ENCODE measurements at places on chromosomes 7 and 10.

DNA sequence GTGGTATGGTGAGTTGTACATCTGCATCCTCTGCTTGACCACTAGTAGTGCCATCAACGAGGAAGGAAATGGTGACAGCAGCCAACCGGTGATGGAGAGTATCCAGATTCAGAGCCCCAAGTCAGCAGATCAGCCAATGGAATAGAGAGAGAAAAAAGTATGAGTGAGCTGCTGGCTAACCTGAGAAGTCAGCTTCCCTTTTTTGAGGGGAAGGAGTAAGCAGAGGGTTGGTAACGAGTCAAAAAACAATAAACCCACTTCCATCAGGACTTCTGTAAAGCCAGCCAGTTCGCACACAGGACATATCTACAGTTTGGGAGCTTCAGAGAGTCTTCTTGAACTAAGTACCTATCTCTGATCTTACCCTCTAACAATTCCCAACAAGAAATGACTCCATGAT lies 8.9 kb downstream of the SLC25A28 start:
- no peak for DNase-seq

- no peak for DNase-seq
Measured at GRCh38 chr10:119455609-119456434, 86.7 kb downstream of the RGS10 start.

DNA sequence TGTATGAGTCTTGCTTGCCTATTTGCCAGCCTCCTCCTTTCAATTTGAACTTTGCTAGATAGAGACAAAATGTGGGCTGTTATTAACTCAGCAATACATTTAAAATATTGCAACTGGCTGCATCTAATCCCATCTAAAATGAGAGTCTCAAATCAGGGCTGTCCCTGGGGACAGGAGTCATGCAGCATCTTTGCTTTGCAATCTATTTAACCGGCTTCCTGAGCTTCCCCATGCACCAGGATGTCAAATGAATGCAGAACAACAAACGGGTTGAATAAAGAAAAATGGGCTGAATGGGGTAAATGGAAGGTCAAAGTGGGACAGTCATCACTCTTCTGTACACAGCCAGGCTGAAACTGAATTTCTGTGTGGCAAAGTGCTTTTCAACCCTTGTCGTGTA lies 89.2 kb downstream of the AOAH start:
- DNase-seq, result no peak

GRCh38 chr10:97427571-97428179 lies 1.7 kb downstream of the PGAM1 start:
- DNase-seq, result no peak

Data from T follicular helper cell (primary cell).